Bronchial epithelial cell (primary cell): ENCODE measurements at places on chromosomes 6 and 20. TPM values are rescaled to one million over a fixed set of nuclear protein-coding genes. Genes with fewer than 3 reads are reported as not detected.
A peak's percentile ranks its signal among the peaks of the same experiment; 100 is the strongest.

GRCh38 chr6:125955973-125956372 is 597 bp upstream of the HINT3 start:
- DNase-seq, result no peak

GRCh38 chr6:36815962-36816735 is 23.1 kb downstream of the CPNE5 start:
- DNase-seq, result no peak

DNA sequence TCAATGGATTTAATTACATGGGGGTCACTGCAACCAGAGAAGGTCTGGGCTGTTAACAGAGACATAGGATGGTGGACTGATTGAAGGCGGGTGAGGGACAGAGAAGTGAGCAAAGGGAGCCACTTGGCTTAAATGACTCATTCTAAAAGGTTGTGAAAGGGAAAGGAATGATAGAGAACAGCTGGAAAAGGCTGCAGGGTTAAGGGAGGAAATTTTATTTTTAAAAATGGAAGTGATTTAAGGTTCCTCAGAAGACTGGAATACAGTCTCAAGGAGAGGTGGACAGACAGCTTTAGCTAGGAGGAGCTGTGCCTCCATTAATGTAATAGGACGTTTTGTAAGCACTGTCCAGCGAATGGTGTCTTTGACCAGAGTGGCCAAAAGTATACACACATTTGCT is 46.7 kb downstream of the RGS17 start:
- peak; percentile 46 for DNase-seq

DNA sequence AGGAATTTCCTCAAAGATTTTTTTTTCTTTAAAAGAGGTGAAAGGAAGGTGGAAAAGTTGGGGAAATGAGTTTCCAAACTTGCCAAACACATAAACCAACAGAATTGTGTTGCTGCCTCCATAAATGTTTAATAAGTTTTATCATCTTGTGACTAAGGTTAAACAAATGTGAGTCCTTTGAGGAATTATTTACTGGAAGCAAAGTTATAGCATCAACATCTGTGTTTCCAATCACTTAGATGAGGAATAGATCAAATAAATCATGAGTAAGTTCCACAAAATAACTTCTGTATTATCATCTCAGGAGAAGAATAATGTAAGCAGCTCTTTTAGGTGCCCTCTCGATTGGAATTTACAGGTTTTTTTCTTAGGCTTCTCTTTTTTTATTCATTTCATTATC is 20.5 kb downstream of the TSHZ2 start:
- DNase-seq, result no peak

DNA sequence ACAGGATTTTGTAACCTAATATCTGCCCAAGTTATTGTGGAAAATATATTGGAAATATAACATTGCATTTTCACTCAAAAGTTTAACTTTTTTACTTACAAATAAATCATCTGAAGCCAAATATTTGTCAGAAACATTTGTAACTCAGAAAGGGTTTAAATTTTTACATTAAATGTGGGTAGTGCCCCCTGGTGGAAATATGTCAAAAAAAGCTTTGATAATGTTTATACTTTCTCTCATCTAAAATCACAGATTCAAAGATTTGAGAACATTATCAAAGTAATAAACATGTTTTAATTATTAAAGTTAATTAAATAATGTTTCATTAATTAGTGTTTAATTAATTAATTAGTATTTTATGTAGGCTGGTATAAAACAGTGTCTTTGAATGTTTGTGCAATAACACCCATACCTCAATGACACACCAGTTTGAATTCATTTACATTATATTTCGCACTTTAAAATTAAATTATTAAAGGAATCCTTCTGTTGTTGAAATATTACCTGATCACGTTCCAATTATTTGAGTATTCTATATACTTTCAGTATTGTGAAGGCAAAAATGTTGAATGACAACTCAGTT is 320.1 kb upstream of the FKBP1C start:
- peak; percentile 5 for DNase-seq

DNA sequence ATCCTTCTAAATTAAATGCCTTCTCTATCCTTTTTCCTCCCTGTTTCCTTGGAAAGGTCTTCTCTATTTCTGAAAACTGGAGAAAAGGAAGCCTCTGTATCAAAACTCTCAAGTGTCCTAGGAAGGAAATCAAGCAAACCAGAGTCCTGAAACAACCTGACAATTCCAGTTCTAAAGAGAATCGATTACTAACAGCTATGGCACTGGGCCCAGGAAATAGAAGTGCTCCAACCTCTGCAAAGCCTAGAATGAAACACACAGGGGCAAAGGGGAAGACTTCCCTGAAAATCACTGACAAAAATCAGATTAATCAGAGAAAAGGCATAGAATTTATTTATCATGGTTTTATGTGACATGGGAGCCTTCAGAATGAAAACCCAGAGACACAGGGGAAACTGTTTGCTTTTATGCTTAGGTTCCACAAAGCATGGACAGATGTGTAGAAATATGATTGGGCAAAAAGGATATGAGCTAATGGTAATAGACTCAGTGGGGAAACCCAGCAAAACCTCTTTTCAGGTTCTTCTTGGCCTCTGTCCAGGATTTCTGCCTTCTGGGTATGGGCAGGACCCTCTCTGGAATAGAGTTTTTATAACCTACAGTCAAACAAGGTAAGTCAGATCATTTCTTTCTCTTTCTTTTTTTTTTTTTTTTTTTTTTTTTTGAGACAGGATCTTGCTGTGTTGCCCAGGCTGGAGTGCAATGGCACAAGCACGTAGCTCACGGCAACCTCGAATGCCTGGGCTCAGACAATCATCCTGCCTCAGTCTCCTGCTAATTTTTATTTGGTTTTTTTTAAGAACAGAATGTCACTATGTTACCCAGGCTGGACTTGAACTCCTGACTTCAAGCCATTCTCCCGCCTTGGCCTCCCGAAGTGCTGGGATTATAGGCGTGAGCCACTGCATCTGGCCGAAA is 91.7 kb downstream of the CD24 start:
- peak; percentile 70 for DNase-seq

GRCh38 chr6:168607272-168608112 is 166.5 kb downstream of the SMOC2 start:
- peak; percentile 44 for DNase-seq

DNA sequence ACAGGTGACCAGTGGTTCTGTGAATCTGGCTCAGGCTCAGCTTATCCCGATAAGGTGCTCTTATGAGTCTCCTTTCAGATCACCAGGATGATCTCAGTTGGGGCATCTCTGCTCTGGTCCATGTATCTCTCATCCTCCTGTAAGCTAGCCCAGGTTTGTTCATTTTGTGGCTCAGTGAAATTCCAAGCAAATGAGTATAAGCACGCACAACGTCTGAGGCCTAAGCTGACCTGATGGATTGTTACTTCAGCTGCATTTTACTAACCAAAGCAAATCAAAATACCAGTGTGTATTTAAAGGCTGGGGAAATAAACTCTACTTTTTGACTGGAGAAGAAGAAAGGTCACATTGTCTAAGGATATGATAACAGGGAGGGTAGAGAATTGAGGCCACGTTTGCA is 551.0 kb upstream of the BTBD3 start:
- DNase-seq, result no peak

GRCh38 chr6:111030008-111031007 is 48.5 kb downstream of the RPF2 start:
- DNase-seq, result no peak

DNA sequence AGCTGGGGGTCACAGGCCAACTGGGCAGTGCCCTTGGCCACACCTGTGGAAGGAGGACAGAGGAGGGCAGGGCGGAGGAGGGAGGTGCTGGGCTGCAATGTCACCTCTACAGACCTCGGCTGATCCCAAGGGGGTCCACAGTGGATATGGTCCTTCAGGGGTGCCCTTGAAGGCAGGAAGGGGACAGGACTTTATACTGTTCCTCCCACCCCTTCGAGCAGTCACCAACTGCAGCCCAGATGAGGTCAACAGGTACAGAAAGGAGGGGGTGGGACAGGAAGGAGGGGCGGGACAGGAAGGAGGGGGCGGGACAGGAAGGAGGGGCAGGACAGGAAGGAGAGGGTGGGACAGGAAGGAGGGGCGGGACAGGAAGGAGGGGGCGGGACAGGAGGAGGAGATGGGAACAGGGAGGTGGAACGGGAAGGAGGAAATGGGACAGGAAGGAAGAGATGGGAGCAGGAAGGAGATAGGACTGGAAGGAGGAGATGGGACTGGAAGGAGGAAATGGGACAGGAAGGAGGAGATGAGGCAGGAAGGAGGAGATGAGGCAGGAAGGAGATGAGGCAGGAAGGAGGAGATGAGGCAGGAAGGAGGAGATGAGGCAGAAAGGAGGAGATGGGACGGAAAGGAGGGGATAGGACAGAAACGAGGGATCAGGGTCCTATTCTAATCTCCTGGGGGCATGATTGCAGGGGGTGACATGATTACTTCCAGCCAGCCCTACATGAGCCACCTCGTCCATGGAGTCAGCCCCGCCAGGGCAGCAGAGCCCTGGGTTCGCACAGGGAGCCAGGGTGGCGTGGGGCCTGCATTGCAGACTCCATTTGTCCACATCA is 19.4 kb upstream of the MRGBP start:
- peak; percentile 41 for DNase-seq

GRCh38 chr6:47319867-47320266 is 10.2 kb upstream of the TNFRSF21 start:
- DNase-seq, result no peak

GRCh38 chr20:14341801-14342200 is 4.4 kb upstream of the FLRT3 start:
- no peak for DNase-seq

- no peak for DNase-seq
Measured at GRCh38 chr6:66849843-66850242, 1142.8 kb upstream of the EYS start.

- DNase-seq, result no peak
Measured at GRCh38 chr6:140107216-140107615, 732.8 kb upstream of the CITED2 start.

DNA sequence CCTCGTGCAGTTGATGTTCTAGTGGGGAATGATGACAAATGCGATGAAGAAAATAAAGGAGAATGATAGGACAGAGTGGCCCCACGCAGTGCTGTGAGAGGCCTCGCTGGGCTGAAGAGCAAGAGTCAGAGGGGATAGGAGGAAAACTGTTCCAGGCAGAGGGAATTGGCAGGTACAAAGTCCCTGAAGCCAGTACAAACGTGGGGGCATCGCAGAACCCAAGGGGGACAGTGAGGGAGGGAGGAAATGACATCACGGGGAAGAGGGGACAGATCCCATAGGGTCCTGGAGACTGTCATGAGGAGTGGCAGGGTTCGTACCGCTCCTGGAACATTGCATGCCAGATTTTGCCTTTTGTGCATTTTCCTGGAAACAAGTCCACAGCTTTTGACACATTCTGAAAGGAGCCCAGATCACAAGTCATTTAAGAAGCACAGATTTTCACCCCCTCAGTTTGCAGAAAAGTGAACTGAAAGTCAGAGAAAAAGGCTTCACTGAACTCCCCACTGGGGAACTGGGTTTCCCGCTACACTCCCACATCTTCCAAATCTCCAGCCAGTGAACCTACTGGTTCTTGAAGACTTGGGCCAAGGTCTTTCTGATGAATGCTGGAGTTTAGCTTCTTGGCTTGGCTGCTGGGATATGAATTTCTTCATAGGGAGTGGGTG is 77.0 kb downstream of the SULF2 start:
- DNase-seq, result no peak

- DNase-seq, result peak; percentile 63
Measured at GRCh38 chr6:125170376-125170775, 16.8 kb downstream of the TPD52L1 start.

DNA sequence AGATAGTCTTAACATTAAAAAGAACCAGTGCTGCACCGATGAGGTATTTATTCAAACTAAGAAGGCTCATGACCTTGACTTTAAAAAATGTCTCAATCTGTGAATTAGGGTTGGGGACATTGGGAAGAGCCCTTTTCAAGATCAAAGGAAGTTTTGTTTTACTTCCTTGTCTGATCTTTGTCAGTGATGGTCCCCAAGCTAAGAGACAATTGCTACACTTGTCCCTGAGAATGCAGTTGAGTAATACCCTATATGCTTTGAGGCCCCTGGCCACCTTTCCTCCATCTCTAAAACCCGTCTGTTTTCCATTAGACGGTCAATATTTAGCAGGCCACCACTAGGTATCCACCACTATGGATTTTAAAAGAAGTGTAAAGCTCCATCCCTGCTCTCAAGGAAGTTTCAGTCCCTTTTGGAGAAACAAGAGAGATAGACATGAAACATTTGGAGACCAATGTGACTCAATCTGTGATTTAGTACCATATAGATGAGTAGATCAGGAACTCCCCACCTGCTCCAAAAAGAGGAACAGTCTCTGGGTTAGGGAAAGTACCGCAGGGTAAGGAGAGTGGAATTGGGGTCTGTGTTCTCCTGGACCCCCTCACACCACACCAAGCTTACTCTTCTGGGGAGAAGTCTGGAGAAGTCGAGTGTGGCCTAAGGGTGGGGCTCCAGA is 99.1 kb upstream of the ISM1 start:
- no peak for DNase-seq

GRCh38 chr6:14440215-14440910 is 322.8 kb downstream of the CD83 start:
- DNase-seq, result no peak

DNA sequence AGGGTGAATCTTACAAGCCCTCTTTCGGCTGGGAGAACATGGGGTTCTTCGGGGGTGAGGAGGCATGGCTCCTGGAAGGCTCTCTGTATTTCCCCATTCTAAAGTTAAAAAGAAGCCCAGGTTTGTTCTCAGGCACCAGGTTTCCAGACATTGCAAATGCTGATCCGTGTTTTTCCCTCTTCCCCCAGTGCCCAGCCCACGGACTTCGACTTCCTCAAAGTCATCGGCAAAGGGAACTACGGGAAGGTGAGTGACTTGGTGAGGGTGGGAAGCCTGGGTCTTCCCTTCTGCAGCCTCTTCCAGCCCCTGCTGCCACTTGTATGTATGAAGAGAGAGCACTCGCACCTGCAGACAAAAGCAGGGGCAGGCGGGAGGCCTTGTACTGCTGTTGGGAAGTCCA is 8.7 kb downstream of the SGK2 start:
- DNase-seq, result no peak

- no peak for DNase-seq
Measured at GRCh38 chr20:11728937-11729336, 188.8 kb upstream of the BTBD3 start.

GRCh38 chr6:14354919-14355572 is 237.5 kb downstream of the CD83 start:
- peak; percentile 78 for DNase-seq

Gene SRC
- 16.6 and 18.2 TPM in 2 replicates for total RNA-seq

Gene NFATC2
- total RNA-seq, result under 0.01 TPM in 1 of 2 replicates, not detected in the other

Gene C6orf52
- 2.1 and 2.7 TPM in 2 replicates for total RNA-seq

Gene PBOV1
- not detected in 2 replicates for total RNA-seq

Gene SLC44A4
- total RNA-seq, result 1.8 and 10.5 TPM in 2 replicates

Gene GATA5
- not detected in 2 replicates for total RNA-seq

Gene C20orf204
- 0.53 and 1.2 TPM in 2 replicates for total RNA-seq

Gene C6orf141
- total RNA-seq, result 7.8 and 10.8 TPM in 2 replicates

Gene SLC12A5
- not detected in 2 replicates for total RNA-seq

Gene PHACTR1
- under 0.01 and 0.38 TPM in 2 replicates for total RNA-seq

Gene DAAM2
- under 0.01 and 0.13 TPM in 2 replicates for total RNA-seq

Gene TOMM6
- 35.2 and 55.0 TPM in 2 replicates for total RNA-seq

Gene CCNC
- total RNA-seq, result 94.8 and 95.5 TPM in 2 replicates

Gene TULP4
- 99.2 and 127 TPM in 2 replicates for total RNA-seq

Gene SCGN
- total RNA-seq, result not detected in 2 replicates
